Calu3 (cell line): ENCODE measurements at places on chromosomes 12 and 14.
A peak's percentile ranks its signal among the peaks of the same experiment; 100 is the strongest.

DNA sequence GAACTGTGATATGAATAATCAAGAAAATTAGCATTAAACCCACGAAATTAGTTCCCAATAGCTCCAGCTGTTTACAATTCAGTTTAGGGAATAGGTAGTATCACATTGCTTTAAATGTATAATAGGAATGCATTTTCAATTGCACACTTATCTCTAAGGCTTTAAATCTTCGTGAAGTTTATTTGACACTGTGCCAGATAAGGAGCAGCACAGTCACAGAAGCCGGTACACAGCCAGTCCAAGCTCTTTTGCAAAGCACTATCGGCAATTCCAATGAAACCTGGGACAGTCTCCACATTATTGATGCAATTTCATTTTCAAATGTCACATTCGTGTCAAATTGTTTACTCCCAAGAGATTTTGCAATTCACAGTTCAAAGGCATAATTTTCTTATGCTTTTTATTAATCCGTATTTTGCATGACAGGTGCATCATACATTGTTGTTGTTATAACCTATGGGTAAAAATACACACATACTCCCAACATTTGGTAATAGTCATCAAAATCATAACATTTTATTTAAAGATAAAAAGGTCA, 602.8 kb downstream of the RPS29 start:
- no peak for DNase-seq

DNA sequence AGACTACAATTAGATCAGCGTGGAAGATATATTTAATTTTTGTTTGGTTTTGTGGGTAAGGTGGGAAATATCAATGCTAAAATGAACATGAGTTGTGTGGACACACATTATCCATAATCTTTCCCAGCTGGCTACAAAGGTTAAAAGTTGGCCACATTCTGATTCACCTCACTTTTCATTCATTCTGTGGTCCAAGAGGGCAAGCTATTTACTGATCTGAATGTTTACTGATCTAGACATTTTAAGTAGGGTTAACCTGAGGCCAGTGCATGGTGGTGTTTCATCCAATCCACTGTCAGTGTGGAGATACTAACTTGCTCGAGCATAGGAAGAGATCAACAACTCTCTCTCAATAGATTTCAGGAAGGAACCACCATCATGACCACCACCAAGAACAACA, 71.6 kb downstream of the DCAF5 start:
- DNase-seq: no peak

DNA sequence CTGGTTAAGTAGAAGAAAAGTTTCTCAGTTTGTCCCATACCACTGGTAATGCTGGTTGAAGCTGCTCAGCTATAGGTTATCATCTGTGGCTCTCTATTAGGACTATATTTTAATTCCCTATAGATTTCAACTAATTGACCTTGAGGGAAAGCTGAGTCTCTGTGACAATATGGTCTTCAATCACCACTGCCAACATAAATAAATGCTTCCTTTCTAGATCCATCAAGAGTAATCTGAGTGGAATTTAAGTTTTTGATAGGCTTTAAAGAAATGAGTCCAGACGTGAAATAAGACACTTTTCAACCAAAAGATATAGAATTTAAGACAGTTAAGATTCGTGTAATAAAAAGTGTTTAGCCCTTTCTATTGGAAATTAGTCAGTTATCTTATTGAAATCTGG, 63.5 kb upstream of the MYF6 start:
- DNase-seq: no peak

- peak; percentile 76 for DNase-seq
These were observed 299.6 kb downstream of the PCNX1 start for GRCh38 chr14:71206766-71207371.

- no peak for DNase-seq
These were observed 78.3 kb upstream of the METAP2 start for GRCh38 chr12:95395696-95396095.

- DNase-seq: peak; percentile 23
These were observed 2.5 kb downstream of the SLC38A1 start for GRCh38 chr12:46266382-46266791.

GRCh38 chr14:53652068-53652467, 304.6 kb downstream of the BMP4 start:
- no peak for DNase-seq

DNA sequence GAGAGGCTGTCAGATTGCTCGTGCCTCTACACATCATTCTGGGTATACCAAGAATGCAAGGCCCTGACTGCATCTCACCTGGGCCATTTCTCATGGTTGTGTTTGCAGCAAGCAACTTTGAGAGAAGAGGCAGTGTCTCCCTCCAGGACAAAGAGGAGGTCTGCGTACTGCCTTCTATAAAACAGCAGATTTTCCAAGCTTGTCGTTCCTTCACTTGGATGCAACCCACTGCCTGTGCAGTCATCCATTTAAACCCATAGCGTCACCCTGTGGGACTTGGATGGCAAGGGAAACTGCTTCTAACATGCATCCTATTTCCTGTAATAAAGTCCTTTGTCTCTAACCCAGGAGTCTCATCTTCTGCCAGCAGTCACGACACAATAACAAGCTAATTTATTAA, 1.3 kb downstream of the POMT2 start:
- DNase-seq: no peak

DNA sequence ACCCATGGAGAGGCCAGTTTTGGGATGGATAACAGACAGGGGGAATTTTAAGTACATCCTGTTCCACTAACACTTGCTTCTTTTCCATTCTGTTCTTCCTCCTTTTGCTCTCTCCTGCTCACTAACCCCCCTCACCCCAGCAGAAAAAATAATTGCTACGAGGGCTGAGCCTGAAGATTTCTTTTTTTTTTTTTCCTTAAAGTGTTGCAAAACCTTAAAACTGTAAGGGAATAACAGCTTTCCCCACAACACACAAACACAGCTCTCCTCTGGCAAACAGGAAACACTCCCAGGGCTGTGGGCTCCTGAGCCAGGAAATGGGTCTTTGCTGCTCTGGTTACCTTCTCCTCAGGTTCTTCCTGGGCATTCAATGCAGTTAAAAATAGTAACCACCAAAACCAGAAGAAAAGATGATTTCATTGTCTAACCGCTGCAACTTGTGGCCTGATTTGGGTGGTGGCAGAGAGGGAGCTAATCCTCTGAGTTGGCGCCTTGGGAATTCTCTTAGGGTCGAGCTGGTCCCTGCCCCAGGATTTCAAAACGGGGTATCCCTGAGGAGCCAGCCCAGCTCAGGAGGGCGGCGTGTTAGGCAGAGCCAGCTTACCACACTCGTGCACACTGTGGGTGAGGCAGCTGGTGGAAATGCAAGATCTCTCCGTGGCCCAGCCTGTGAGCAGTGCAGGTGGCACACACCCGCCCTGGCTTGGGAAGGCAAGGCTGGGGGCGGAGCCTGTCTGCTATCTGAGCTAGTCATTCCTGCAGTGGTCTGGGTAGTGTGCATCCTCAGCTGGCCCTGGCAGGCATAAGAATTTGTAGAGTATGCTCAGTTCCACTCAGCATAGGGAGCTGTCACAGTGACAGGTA, 17.1 kb upstream of the EMP1 start:
- DNase-seq: peak; percentile 81

GRCh38 chr14:22929961-22930364, 787 bp upstream of the PRMT5 start:
- DNase-seq: no peak

GRCh38 chr12:11150832-11151231, 16.4 kb upstream of the TAS2R30 start:
- DNase-seq: no peak

GRCh38 chr12:30652034-30652696, 43.5 kb downstream of the IPO8 start:
- DNase-seq: no peak

GRCh38 chr14:88941414-88941813, 117.0 kb downstream of the TTC8 start:
- DNase-seq: no peak

GRCh38 chr12:22275843-22276242, 58.7 kb downstream of the ST8SIA1 start:
- peak; percentile 7 for DNase-seq

GRCh38 chr12:117583677-117584225, 222.3 kb upstream of the NOS1 start:
- no peak for DNase-seq

- DNase-seq: no peak
These were observed 1.4 kb downstream of the MEG3 start for GRCh38 chr14:100827101-100828021.

DNA sequence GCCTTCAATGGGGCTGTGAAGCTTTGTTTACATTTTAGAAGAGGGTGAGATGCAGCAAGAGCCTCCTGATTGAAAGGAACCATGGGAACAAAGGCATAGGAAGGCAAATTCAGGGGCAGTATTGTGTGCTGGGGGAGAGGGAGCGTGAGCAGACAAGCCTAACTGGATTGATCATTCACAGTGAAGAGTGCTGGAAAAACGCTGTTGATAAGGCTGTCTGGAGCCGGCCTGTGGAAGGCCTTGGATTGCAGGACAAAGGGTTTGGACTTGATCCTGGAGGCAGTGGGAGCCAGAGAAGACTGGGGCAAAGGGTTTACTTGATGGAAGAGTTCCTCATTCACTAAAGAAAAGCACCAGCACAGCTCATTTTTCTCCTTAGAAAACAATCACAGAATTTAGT, 160.5 kb downstream of the PAH start:
- no peak for DNase-seq

DNA sequence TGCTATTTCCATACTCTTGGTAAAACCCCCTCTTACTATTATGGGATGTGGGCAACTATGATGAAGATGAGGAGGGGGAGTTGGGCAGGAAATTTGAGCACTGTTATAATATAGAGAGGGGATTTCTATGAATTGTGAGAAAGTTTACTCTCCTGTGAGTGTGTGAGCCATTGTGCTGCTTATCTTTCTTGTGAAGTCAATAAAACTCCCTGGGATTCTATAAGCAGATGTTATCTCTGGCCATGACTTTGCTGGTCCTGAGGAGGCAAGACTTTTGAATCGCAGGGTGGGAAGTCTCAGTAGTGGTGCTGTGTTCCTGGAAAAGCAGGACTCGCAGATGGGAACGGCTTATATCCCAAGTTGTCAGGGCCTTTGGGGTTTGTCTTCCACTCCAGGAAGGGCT, 62.2 kb downstream of the EMP1 start:
- DNase-seq: no peak

GRCh38 chr12:12018454-12018853, 52.3 kb upstream of the BCL2L14 start:
- DNase-seq: no peak

GRCh38 chr14:99101855-99102461, 170.0 kb downstream of the BCL11B start:
- no peak for DNase-seq

DNA sequence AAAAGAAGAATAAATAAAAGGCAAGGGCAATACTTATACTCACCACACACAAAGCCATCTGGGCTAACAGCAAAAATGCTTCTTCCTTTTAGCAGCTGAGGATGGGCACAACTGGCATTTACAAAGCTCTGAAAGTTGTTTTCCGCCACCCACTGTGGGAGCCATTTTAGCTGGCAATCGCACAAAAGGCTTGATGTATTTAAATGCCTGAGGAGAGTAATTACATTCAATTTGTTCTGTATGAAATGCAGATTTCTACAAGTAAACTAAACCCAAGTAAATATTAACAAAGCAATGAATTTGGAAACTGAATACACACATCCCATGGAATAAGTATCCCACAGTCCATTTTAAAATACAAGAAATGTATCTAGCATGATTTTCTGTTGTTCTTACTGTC, 37.5 kb downstream of the LRIG3 start:
- no peak for DNase-seq

- no peak for DNase-seq
These were observed 598.4 kb downstream of the RPL10L start for GRCh38 chr14:46053221-46053620.

GRCh38 chr12:54565986-54566544, 16.7 kb downstream of the PDE1B start:
- no peak for DNase-seq

- DNase-seq: no peak
These were observed 15.0 kb downstream of the ZFYVE21 start for GRCh38 chr14:103730490-103731035.

GRCh38 chr14:93960108-93960475, 16.3 kb downstream of the ASB2 start:
- no peak for DNase-seq

GRCh38 chr14:54489731-54490444, 1.1 kb upstream of the GMFB start:
- no peak for DNase-seq

- no peak for DNase-seq
These were observed 15.8 kb upstream of the RPS6KL1 start for GRCh38 chr14:74938531-74939495.

GRCh38 chr12:103640410-103640809, 53.3 kb downstream of the STAB2 start:
- no peak for DNase-seq

- no peak for DNase-seq
These were observed 981 bp downstream of the SLC48A1 start for GRCh38 chr12:47773858-47774580.

DNA sequence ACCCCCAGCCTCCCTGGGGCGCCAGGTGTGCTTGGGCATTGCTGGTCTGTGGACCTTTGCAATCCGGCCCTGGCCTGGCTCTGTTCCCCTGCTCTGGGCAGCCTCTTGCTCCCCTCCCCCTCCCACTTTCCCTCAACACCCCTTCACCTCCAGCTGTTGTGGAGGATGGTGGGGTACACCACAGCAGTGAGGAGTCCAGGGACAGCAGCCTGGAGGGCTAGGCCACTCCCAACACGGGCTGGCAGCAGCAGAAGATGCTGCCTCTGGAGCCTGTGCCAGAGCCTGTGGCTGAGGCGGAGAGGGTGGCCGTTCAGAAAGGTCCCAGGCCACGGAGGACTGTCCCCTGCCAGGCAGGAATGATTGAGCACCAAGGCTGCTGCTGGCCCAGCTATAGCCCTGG, 7.6 kb downstream of the ZBTB42 start:
- DNase-seq: no peak

- DNase-seq: no peak
These were observed 14.9 kb upstream of the SNAPC1 start for GRCh38 chr14:61747342-61747741.
